ENCODE measurements at places on chromosomes 16 and 17. TPM values are rescaled to one million over a fixed set of nuclear protein-coding genes. Genes with fewer than 3 reads are reported as not detected.

The MT1A gene
- total RNA-seq, result not detected

The DPEP3 gene
- total RNA-seq, result not detected

The C16orf74 gene
- 154 TPM for total RNA-seq

The GLTPD2 gene
- not detected for total RNA-seq

The NOXO1 gene
- not detected for total RNA-seq

The NOS2 gene
- not detected for total RNA-seq

The KRT39 gene
- not detected for total RNA-seq

The KRTAP29-1 gene
- total RNA-seq, result 0.17 TPM

The TMC8 gene
- 0.07 TPM for total RNA-seq

The TP53TG3C gene
- total RNA-seq, result 0.33 TPM

The EVI2B gene
- under 0.01 TPM for total RNA-seq

The BTBD17 gene
- total RNA-seq, result not detected

The CDRT15 gene
- not detected for total RNA-seq

The ZNF785 gene
- 8.0 TPM for total RNA-seq

The SLC38A8 gene
- not detected for total RNA-seq

The ZNF469 gene
- total RNA-seq, result 3.2 TPM

The CCDC200 gene
- total RNA-seq, result not detected

The CDK5RAP3 gene
- total RNA-seq, result 35.3 TPM

The PLEKHH3 gene
- total RNA-seq, result 22.7 TPM

The SLC16A11 gene
- total RNA-seq, result not detected

Data from mammary epithelial cell (primary cell).